HuH-7 (cell line): ENCODE measurements at places on chromosomes 5 and 9.
A peak's percentile ranks its signal among the peaks of the same experiment; 100 is the strongest.

DNA sequence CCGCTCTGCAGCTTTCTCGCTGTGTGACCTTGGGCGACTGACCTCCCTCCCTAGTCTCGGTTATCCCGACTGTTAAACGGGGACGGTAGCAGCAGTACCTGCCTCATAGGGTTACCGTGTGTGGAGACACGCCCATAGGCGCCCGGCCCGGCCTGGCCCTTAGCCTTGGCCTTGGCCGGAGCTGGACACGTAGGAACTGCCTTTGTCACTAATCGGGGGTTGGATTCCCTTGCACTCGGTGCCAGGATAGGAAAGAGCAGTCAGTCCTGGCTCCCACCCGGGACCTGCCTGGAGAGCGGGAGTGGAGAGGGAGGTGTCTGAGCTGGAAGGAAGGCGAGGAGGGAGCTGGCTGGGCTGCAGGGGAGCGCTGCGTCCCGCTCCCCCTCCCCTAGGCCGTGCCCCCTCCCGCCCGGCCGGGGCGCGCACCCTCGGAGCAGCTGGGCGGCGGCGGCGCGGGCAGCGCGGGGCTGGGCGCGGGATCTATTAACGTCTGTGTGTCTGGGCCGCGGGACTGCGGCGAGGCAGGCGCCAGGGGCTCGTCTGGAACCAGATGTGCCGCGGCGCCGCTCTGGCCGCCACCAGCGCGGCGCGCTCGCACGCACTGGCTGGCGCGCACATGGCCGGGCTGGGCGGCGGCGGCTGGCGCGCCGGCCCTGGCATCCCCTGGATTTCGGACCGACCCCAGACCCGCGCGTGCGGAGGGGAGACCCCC lies 31.7 kb downstream of the PRRX2 start:
- peak; percentile 55 for DNase-seq

- DNase-seq, result no peak
Observed at GRCh38 chr9:123978981-123979380, 32.6 kb upstream of the LHX2 start.

- DNase-seq, result peak; percentile 4
Observed at GRCh38 chr5:115033861-115034260, 135.8 kb downstream of the TRIM36 start.

DNA sequence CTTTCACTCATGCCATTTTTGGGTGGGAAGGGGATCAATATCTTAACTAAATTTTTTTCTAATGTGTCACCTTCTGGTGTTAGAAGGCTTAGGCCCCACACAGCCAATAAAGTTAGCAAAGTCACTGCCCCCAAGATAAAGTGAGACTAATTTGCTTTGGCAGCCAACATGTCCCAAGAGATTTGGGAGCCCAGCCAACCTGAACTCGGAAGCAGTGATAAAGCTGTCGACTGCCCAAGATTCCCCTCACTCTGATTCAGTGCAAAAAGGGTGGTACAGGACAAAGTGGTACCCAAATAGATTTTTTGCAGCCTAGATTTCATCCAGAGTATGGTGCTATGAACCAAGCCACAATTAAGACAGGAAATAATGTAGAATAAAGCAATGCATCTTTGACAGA lies 572.5 kb upstream of the ARRDC3 start:
- DNase-seq, result no peak

DNA sequence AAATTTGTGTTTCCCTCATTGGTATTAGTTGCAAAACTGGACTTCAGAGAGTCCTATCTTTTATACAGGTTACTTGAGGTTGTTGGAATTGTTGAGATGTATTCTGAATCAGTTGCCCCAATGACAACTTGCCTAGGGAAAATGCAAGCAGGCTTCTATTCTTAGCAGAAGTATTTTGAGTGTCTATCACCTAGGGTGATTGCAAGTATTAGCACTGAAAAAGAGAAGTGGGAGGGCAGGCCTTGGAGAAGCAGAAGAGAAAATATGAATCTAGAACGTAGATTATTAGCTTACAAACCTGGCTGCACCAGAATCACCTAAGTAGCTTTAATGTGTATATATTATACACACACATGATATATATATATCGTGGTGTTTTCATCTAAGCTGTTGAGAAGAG lies 43.2 kb downstream of the ADAMTS12 start:
- DNase-seq, result no peak

GRCh38 chr5:592158-592557 lies 20.0 kb upstream of the CEP72 start:
- DNase-seq, result no peak

DNA sequence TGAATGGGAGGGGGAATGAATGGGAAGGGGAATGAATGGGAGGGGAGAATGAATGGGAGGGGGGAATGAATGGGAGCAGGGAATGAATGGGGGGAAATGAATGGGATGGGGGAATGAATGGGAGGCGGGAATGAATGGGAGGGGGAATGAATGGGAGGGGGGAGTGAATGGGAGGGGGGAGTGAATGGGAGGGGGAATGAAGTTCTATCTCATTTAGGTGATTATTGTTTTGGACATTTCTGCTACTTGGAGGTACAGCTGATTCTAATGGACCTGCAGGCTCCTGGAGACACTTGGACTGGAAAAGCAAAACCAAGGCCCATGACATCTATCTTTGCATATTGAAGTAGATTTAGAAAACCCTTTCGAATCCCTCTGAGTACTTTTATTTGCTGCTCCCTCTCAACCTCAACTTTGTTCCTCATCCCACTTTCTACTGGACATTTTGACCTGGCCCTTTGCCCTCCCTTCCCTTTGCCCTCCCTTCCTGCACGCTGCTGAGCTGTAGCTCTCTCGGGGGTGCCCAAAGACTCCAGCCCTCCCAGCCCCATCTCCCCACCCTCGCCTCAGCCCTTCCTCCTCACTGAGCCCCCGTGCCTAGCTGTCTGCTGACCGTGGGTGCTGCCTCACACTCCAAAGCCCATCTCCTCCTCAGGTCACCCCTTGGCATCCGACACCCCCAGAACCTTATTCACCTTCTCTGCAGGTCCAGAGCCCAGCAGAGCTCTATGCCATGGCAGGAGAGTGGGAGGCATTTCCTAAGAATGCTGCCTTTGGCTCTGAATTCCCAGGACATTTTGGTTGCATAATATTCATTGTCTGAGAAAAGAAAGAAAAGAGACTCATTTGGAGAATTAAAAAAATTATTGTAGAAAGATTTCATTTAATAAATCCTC lies 19.9 kb upstream of the LPCAT1 start:
- no peak for DNase-seq

- DNase-seq, result no peak
Observed at GRCh38 chr5:1536871-1537602, 13.3 kb upstream of the LPCAT1 start.

DNA sequence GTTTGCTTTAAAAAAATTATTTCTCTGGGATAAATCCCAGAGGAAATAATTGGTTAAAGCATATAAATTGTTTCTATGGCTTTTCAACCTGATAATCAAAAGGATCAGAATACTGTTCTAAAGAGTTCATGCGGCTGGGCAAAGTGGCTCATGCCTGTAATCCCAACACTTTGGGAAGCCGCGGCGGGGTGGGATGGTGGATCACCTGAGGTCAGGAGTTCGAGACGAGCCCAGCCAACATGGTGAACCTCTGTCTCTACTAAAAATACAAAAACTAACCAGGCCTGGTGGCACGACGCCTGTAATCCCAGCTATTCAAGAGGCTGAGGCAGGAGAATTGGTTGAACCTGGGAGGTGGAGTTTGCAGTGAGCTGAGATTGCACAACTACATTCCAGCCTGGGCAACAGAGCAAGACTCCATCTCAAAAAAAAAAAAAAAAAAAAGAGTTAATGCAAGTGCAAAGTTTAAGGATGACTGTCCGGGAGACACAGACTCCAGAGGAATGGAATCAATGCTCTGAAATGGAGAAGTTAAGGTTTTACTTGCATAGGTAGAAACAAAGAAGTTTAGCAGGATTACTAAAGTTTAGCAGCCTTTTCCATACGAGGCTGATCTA lies 16.6 kb upstream of the GRHPR start:
- DNase-seq, result no peak

GRCh38 chr5:35199886-35200285 lies 30.4 kb downstream of the PRLR start:
- no peak for DNase-seq

GRCh38 chr9:30065888-30066287 lies 2318.6 kb upstream of the ACO1 start:
- DNase-seq, result no peak
